ENCODE measurements at places on chromosomes 1 and 21. TPM values are rescaled to one million over a fixed set of nuclear protein-coding genes. Genes with fewer than 3 reads are reported as not detected.
A peak's percentile ranks its signal among the peaks of the same experiment; 100 is the strongest.

The PEX11B gene
- polyA plus RNA-seq: 34.9 TPM

DNA sequence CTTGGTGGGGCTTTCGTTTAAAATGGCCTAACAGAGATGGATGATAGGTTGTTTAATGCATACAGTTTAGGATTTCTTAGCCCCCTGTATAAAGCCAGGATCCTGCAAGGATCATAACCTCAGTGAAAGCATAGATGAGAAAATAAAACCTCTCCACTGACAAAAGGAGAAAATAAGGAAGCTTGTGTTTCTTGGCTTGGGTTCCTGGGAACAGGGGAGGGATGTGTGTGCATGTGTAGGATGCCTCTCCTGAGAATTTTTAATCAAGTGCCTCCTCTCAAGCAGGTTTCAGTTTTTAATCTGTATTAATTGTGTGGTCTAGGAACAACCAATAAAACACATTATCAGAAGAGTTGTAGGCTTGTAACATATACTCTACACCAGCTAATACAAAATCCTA lies 26.1 kb downstream of the PRKACB start:
- no peak for DNase-seq

DNA sequence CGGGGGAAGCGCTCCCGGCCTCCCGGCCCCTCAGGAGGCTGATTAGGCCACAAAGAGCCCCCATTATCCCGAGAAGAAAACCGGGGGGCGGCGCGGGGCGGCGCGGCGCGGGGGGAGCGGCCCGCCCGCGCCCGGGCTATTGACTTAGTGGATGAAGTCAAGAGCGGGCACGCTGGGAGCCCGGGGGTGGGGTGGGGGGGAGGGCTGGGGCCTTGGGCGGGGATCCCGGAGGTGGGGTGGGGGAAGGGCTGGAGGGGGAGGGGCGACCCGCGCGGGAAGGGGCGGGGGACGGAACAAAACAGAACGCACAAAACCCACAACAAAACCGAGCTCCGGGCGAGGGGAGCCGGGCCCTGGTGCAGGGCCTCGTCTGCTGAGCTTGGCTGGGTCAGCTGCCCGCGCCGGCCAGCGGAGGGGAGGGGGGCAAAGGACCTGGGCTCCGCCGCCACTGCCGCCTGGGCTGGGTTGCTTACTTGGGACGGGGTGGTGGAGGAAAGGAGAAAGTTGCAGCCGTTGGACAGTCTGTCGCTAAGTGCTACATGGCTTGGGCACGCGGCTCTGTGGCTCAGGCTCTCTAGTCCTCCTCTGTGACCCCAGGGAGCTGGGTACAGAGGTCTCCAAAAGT lies 16.3 kb downstream of the PAX7 start:
- DNase-seq: no peak

The TRAPPC3 gene
- polyA plus RNA-seq: 95.8 TPM

The C1orf210 gene
- polyA plus RNA-seq: not detected

GRCh38 chr1:198598796-198599321 lies 40.0 kb upstream of the PTPRC start:
- no peak for DNase-seq

The VWA5B1 gene
- not detected for polyA plus RNA-seq

GRCh38 chr1:247459507-247459906 lies 1.6 kb upstream of the OR2B11 start:
- no peak for DNase-seq

The CD84 gene
- polyA plus RNA-seq: not detected

GRCh38 chr1:97097404-97097925 lies 375.9 kb downstream of the PTBP2 start:
- no peak for DNase-seq

DNA sequence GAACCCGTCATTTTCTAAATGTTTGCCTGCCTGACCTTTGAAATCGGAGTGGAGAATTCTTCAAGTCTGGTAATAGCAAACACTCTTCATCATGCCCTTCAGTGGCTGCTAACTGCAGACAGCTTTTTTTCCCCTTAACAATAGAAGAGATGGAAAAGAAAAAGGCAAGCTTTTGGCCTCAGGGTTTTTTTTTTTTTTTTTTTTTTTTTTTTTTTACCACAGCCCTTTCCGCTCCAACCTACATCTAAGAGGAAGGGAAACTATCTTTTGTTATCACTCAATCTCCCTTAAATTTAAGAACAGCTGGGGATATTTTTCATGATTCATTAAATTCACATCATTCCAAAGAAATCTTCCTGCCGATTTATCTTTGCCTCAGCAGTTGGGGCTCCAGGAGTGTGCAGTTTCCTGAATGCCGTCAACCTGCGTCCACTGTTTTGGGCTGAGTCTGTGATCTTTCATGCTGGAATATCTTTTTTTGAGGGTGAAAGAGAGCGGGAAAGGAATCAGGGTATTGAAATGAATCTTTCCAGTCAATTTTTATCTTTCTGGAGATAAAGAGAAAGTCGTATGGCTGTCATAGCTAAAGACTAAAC lies 144.5 kb upstream of the SMYD2 start:
- DNase-seq: peak; percentile 35

GRCh38 chr21:42465008-42465802 lies 30.8 kb downstream of the RSPH1 start:
- DNase-seq: no peak

DNA sequence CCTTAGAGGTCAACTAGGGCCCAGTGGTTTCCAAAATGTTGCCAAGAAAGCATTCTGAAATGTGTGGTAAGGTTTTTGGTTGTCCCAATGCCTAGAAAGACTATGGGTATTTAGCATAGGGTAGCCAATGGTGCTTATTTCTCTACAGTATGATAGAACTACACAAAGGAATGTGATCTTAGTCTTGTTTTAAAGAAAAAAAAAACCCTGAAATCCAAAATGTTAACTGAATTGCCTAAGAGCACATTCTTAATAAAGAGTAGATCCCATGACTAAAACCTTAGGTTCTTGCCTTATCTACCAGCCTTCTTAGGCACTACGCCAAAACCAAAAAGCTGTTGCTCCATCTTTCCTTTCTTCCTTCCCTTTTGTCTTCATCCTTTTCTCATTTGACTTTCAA lies 428.2 kb downstream of the MRPL39 start:
- no peak for DNase-seq

- no peak for DNase-seq
These were observed 243.6 kb upstream of the TMEM51 start for GRCh38 chr1:14909920-14910460.

DNA sequence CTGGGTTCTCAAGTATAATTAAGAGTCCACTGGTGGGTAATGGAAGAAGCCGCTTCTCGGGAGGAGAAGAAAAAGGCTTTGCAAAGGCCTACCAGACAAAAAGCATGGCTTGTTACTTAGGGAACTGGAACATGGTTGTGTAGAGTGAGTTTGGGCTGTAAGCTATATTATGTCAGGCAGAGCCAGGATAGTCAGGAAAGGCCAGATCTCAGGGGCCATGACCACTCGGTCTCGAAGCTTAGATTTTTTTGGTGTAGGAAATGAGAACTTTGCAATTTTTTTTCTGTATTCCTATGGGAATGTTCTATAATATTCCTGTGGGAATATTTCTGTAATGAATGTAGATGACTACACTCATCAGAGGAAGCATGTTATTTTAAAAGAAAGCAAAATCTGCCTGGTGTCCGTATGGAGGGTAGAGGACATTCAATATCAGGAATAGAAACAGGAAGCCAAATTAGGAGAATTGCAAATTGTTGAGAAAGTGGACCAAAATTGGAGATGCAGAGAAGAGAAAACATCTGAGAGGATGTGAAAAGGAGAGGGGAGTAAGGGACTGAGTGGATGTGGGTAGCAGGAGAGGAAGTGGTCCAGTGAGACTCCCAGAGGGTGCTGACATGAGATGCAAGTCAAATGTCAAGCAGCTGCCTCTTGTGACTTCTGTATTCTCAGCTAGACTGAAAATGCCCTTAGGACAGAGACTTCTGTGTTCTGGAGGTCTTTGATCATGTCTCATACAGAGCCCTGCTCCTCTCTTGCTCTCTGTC lies 45.2 kb upstream of the HAO2 start:
- no peak for DNase-seq

GRCh38 chr1:202553560-202554038 lies 156.7 kb downstream of the SYT2 start:
- DNase-seq: no peak

The TBX19 gene
- 2.3 TPM for polyA plus RNA-seq

The TRIM58 gene
- polyA plus RNA-seq: not detected

The CATSPERE gene
- polyA plus RNA-seq: 0.20 TPM

The MSH4 gene
- polyA plus RNA-seq: 0.05 TPM

- no peak for DNase-seq
These were observed 1.3 kb downstream of the MEF2D start for GRCh38 chr1:156499194-156499841.

The CFHR5 gene
- not detected for polyA plus RNA-seq

DNA sequence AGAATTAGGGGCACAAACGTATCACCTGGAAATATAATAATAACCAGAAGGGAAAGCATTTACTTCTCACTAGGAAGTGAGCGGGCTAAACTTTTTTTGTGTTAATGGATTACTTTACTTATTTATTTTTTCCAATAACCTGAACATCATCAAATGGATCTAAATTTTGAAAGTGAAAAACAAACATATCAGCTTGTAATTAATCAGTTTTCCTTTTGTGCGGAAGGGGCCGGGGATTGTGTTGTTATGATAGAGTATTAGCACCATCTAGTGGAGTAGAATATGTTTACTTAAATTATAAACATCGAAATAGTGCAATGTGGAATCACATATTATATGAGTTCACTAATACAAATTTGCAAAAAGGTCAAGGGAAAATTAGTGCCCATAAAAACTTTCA lies 9.0 kb downstream of the CFH start:
- no peak for DNase-seq

GRCh38 chr1:36094621-36095061 lies 5.9 kb downstream of the ADPRS start:
- no peak for DNase-seq

The NUP210L gene
- not detected for polyA plus RNA-seq

DNA sequence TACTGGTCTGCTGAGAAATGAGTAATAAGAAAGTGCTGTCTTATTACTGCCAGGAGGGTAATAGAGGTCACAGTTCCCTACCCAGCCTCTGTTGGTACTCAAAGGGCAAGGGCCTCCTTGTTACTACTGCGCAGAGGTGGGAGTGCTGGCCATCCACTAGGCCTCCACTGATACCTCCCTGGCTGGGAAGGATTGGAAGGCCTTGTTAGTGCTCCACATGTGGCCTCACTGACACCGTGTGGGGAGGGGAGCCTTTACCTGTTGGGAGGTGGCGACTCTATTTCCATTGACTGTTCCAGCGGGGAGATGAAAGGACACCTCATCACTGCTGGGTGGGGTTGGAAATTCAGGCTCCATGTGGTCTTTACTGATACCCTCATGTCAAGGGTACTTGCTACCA lies 57.8 kb upstream of the USP24 start:
- DNase-seq: no peak

The IVL gene
- polyA plus RNA-seq: not detected

DNA sequence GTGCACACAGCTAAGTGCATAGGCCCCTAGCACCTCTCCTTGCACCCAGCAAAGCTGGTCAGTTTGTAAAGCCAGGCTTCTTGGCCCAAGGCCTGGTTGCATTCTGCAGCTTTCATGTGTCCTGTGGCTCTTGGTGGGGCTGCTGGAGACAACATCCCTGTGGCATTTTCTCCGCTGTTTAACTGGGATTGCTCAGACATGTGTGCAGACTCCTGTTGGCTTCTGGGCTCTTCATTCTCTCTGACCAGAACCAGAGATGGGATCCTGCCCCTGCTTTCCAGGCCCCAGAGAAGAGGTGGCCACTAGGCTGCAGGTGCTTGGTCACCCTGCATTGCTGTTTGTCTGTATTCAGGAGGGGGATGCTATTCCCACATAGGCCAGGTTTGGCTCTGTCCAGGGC lies 50.8 kb downstream of the FAM78B start:
- no peak for DNase-seq

The MASP2 gene
- not detected for polyA plus RNA-seq

DNA sequence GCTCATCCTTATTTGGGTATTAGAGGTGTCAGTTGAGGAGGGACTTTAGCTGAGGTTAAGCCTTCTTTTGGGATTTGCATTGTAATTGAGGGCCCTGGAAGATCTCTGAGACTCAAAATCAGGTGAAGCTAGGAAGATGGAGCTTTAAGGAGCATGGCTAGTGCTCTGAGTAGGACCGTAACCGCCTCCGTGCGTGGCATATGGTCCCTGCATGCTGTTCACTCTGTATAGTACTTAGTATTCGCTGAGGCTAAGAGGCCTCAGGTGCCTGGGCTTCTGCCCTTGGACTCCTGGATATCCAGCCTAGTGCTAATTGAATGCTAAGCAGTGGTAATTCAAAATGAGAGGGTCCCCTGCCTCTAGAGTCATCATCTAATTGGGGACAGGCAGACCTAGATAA lies 22.5 kb downstream of the NSUN4 start:
- DNase-seq: no peak

The NFASC gene
- 6.8 TPM for polyA plus RNA-seq

DNA sequence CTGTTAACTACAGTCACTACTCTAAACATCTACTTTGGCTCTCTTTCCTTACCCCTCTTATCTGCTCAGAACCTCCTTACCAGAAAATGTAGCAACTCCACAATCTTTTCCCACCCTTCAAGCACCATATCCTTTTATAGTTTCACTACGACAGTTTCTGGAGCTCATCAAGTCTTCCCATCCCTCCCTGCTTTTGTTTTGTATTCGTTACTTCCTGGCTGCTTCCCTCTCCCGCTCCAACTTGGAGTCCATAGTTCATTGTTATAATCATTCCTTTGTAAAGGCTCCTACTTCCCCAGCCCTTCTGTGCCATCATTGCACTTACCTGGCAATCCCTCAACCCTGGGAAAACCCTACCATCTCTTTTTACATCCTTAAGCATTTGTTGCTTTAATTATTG lies 18.0 kb downstream of the MPZL1 start:
- no peak for DNase-seq

GRCh38 chr21:43611598-43612369 lies 47.5 kb downstream of the HSF2BP start:
- no peak for DNase-seq

DNA sequence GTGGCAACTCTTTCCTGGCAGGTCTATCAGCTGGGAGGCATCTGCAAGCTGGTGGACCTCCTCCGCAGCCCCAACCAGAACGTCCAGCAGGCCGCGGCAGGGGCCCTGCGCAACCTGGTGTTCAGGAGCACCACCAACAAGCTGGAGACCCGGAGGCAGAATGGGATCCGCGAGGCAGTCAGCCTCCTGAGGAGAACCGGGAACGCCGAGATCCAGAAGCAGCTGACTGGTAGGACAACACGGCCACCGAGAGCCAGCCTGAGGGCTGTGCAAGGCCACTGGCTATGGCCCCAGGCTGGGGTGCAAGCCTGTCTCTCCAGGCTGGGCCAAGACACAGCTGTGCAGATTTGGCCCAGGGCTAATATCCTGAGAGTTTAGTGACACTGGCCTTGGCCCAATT lies 34.2 kb downstream of the PKP1 start:
- DNase-seq: no peak

GRCh38 chr1:167137793-167138510 lies 44.1 kb downstream of the STYXL2 start:
- DNase-seq: no peak
